ENCODE measurements at places on chromosomes 12 and 14.

DNA sequence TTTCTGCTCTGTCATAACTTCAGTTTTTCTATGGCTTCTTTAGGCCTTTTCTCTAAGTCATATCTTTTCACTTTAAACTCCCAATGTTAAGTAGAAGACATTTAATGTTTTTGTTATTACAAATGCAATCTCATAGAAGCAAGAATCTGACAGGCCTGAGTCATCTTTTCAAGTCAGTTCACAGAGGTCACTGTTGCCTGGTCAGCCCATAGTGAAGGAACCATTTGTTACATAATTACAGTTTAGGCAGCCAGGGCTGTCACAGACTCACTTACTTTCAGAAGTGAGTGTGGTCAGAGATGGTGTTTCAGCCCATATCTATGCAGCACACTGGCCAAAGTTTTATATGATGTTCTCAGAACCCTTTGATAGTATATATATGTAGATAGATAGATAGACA lies 46.5 kb downstream of the CCER1 start:
- DNase-seq, result no peak

GRCh38 chr12:58880639-58881038 lies 39.7 kb downstream of the LRIG3 start:
- DNase-seq, result no peak

- DNase-seq, result no peak
Observed at GRCh38 chr14:68947802-68948201, 31.3 kb downstream of the ACTN1 start.

GRCh38 chr12:43776498-43776897 lies 17.7 kb downstream of the IRAK4 start:
- no peak for DNase-seq

- DNase-seq, result no peak
Observed at GRCh38 chr12:14935031-14935430, 3.3 kb downstream of the ERP27 start.

- DNase-seq, result no peak
Observed at GRCh38 chr12:2328661-2329060, 275.9 kb downstream of the CACNA1C start.

GRCh38 chr14:69260861-69261564 lies 1.1 kb downstream of the GALNT16 start:
- DNase-seq, result no peak

DNA sequence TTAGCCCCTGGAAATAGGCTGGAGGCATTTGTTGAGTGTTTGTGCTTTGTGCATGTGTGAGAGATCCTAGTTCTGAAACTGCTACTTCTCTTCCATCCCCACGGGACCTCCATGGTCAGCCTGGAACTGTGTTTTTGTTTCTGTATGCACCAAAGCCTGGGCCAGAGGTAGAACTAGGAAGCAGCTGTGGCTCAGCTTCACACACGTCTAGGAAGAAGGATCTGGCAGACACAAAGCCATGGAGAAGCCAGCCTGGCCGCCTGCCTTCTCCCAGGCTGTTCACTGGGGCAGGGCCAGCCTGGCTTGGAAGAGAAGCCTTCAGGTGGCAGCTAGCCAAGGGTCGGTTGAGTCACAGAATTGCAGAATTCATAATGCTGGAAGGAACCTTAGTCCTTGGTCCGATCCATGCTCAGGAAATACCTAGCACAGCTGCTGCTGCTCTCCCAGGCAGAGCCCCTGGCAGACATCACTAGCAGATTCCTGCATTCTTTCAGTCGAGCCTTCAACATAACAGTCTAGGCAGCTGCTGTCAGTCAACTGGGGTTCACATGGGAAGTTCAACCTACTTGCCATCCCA lies 27.0 kb downstream of the RIN3 start:
- DNase-seq, result peak; percentile 99

- no peak for DNase-seq
Observed at GRCh38 chr14:89290813-89291212, 126.2 kb downstream of the FOXN3 start.

DNA sequence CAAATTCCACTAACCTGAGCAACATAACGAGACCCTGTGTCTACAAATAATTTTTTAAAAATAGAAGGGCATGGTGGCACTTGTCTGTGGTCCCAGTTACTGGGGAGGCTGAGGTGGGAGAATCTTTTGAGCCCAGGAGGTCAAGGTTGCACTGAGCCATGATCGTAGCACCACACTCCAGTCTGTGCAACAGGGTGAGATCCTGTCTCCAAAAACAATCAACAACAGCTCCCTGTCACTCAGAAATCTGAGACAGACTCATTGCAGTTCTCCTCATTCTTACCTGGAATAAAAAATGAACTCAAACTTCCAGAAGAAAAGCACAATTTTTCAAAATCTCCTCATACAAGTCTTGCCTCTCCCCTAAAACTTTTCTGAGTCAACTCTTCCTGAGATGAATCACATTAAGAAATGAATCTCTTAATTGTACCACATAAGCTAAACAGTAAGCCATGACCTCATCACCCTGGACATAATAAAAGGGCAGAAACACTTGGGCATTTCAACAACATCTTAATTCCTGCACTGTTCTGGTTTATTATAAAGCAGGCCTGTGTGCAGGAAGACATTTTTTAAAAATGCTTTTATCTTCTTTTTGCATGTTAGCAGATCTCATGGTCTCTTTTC lies 214.3 kb upstream of the CDKN3 start:
- no peak for DNase-seq

DNA sequence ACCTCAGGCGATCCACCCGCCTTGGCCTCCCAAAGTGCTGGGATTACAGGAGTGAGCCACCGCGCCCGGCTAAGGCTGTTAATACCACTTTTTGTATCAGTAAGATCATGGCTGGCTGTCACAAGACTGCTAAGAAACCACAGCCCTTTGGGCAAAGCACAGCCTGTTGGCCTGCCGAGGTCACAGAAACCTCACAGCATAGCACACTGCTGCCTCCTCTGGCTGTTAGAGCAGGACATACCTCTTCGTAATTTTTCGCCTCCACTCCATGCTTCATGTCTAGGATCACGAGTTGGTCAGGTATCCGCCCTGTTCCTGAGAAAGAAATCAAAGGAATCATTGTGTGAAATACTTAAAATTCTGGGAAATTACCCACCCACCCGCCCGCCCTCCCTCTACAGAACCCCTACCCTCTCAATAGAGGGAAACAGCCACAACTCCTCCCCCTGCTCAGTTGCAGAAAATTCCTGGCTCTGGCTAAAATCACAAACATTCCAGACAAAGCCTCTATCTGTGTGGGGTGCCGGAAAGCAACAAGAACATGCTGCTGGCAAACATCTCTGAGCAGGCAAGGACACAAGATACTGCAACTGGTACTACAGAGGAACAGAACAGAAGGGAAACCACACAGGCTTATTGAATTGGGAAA lies 20.7 kb upstream of the NEK9 start:
- peak; percentile 23 for DNase-seq

GRCh38 chr12:9776781-9777180 lies 16.1 kb upstream of the CD69 start:
- DNase-seq, result no peak

DNA sequence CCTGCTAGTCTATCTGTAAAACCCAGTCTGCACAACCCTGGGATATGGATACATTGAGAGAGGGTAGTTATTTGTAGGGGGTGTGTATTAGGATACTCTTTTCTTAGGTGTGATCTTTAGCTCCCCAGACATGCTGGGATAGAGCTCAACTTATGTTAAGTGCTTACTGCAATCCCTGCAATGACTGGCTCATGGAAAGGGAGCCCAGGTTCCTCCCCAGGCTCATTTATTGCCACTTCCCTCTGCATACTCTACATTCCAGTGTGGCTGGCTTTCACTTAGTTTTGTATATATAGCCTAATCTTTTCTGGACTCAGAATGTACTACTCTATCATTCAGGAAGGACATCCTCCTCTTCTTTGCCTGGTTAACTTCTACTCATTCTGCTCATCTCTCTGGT lies 172.0 kb downstream of the SYT10 start:
- no peak for DNase-seq

GRCh38 chr14:77917491-77918201 lies 117.7 kb downstream of the ADCK1 start:
- no peak for DNase-seq

GRCh38 chr14:61271552-61271951 lies 9.6 kb downstream of the TMEM30B start:
- no peak for DNase-seq

- no peak for DNase-seq
Observed at GRCh38 chr12:113062502-113063395, 6.2 kb downstream of the DTX1 start.

All from fibroblast of skin of left biceps (primary cell).